ENCODE measurements at places on chromosomes 3 and 15.

GRCh38 chr3:67312155-67312554 is 314.0 kb downstream of the KBTBD8 start:
- no peak for DNase-seq

GRCh38 chr3:5057272-5057671 is 64.8 kb upstream of the ARL8B start:
- DNase-seq, result no peak

DNA sequence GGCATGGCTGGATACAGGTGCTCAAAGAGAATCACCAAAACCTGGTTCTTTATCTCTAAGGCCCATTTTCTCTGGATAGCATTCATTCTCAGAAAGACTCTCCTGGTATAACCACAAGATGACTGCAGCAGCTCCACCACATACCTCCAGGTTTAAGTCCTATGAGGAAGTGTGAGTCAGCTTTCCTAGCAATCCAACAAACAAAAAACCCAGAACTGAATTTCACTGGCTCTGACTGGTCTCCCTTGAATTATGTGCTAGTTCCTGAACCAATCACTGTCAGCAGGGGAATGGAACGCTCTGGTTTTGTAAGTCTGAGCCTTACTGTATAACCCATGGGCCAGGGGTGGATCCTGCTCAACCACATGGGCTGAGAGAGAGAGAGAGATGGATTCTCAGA is 27.2 kb downstream of the MRPL46 start:
- DNase-seq, result peak; percentile 49

- DNase-seq, result no peak
These were observed 4.6 kb downstream of the SRP14 start for GRCh38 chr15:40034186-40034946.

GRCh38 chr3:141116721-141117120 is 65.6 kb downstream of the SPSB4 start:
- DNase-seq, result no peak

GRCh38 chr3:100443690-100444089 is 42.4 kb downstream of the LNP1 start:
- DNase-seq, result no peak

- no peak for DNase-seq
These were observed 26.7 kb downstream of the SLCO2A1 start for GRCh38 chr3:134003066-134003465.

- no peak for DNase-seq
These were observed 39.9 kb downstream of the RASA2 start for GRCh38 chr3:141526709-141527108.

Data from AG10803 (cell line).